Panc1 (cell line): ENCODE measurements at places on chromosomes 1 and 21.

- no peaks in the 10 kb centered on the region for H3K36me3 ChIP-seq
- no peak overlapping the region for H3K4me3 ChIP-seq
Measured at GRCh38 chr1:48848035-48848434, 71.3 kb upstream of the BEND5 start.

- no peak for DNase-seq
- no peaks in the 10 kb centered on the region for H3K27me3 ChIP-seq
- no peaks in the 10 kb centered on the region for H3K36me3 ChIP-seq
Measured at GRCh38 chr1:99490031-99490430, 155.9 kb upstream of the PALMD start.

- no peaks in the 10 kb centered on the region for H3K36me3 ChIP-seq
- no peaks in the 10 kb centered on the region for H3K4me1 ChIP-seq
- no peak overlapping the region for H3K27ac ChIP-seq
- DNase-seq: no peak
- H3K4me3 ChIP-seq: no peak overlapping the region
Measured at GRCh38 chr1:110520827-110521226, 1.9 kb upstream of the KCNA10 start.

DNA sequence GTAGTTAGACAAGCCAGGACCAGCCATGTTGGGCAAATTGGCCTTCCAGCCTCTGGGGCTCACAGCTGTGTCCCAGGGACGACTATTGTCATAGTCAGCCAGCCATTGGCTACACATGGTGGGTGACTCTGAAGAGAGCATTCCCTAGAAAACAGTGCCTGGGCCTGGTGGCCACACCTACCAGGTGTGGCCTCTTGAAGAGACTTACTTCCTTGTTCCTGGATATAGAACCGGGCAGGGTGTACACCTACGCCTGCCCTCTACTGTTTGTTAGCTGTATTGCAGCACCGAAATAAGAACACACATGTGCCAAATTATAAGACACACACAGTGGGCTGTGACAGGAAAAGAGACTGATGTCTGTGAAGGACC lies 134.6 kb upstream of the ARHGEF16 start:
- peaks cover 38% of the 10 kb centered on the region for H3K4me1 ChIP-seq
- DNase-seq: peak; percentile 36
- H3K27me3 ChIP-seq: no peaks in the 10 kb centered on the region
- H3K36me3 ChIP-seq: no peaks in the 10 kb centered on the region
- H3K4me3 ChIP-seq: no peak overlapping the region

- peak overlapping the region; percentile 59 for H3K27ac ChIP-seq
- H3K4me3 ChIP-seq: no peak overlapping the region
- H3K27me3 ChIP-seq: no peaks in the 10 kb centered on the region
- H3K36me3 ChIP-seq: no peaks in the 10 kb centered on the region
- DNase-seq: no peak
- H3K4me1 ChIP-seq: no peaks in the 10 kb centered on the region; the same call in 1 of the 2 replicates
Measured at GRCh38 chr1:24384251-24385090, 29.1 kb downstream of the STPG1 start.
